ENCODE measurements at places on chromosomes 4 and X.

- DNase-seq: peak; percentile 23
Observed at GRCh38 chr4:19983072-19983471, 268.6 kb upstream of the SLIT2 start.

GRCh38 chr4:12579172-12579571, 905.0 kb downstream of the RAB28 start:
- DNase-seq: no peak

DNA sequence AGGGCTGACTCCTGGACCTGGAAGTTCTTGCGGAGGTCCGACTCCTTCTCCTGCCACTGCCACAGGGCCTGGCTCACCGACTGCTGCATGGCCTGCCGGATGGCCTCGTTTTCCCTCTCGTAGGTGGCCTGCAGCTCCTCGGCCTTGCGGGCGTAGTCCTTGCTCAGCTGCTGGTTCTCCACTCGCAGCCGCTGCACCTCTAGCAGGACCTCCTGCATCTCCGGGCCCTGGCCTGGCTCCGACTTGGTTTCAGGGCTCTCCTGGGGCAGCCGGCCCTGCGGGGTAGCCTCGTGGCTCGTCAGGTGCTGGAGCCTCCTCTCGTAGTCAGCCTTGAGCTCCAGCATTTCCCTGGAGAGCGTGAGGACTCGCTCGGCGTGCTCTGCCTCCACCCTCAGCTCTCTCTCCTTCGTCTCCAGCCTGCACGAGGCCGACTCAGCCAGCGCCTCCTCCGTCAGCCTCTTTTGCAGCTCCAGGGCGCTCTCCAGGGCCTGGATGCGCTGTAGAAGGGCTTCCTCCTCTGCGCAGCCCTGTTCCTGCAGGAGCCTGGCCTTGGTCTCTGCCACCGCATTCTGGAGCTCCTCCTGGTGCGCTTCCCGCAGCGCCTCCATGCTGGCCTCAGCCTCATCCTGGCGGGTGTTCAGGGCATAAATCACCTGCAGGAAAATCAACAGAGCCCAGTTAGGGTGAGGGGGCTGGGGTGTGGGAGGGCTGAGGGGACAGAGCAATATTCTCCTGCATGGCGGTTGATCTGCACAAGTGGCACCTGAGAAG, 72.2 kb downstream of the FAM184B start:
- no peak for DNase-seq

GRCh38 chr4:111957116-111957515, 188.1 kb upstream of the FAM241A start:
- DNase-seq: no peak

- DNase-seq: peak; percentile 3
Observed at GRCh38 chrX:121579016-121579760, 531.8 kb downstream of the GLUD2 start.

DNA sequence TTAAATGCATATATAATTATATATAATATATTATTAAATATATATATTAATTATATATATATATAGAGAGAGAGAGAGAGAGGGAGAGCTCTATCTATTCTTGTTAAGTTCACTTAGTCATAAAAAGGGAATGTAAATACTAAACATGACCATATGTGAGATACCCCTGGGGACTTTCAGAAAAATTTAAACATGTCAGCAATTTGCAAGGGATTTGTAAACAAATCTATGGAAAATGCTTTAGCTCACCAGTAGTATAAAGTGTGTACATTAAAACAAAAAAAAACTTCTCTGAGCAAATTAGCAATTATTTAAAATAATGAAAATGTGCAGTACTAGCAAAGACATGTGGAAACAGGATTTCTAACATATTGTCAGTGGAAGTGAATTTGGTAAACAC, 1755.5 kb downstream of the PCDH19 start:
- DNase-seq: no peak

DNA sequence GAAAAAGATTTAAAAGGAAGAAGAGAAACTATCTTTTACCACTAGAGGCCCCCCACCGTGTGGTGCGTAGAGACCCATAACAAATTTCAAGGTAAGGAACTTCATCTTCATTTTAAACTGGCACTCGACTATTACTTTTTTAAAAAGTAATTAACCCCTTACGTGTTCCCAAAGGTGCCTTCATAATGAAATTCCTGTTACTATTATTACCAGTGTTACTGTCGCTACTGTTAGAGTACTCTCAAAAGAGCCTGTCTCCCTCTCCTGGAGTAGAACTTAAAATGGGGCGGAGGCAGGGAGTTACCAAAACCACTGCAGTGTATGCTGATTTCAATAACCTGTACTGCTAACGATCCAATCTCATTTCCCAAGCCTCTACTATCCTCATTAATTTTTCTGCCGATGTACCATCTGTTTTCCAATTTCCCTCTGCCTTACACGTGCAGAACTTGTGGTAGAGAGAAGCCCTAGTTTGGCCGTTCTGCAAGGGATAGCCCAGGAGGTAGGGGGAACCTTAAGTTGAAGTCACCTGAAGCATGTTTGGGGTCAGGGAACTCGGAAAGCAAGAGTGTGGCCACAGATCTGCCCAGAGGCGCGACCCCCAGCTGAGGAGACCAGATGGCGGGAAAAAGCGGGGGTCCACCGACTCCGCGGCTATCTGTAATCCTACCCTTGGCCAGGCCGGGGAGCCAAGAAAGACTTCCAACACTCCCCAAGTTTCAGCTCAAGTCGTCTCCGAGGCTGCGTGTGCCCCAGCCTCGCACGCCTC, 720 bp upstream of the STK26 start:
- DNase-seq: no peak

GRCh38 chr4:99670409-99671073, 12.9 kb upstream of the C4orf54 start:
- DNase-seq: no peak

DNA sequence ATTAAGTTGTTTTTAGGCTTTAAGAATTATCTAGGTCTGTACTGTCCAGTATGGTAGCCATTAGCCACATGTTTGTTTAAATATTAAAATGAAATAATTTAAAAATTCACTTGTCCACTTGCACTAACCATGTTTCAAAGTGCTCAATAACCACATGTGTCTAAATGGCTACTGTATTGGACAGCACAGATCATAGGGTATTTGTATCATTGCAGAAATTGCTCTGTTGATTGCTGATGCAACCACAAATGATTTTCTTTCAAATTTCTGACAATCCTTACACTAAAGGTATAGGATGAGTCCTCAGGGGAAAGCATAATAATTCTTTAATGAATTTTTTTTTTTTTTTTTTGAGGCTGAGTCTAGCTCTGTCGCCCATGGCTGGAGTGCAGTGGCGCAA, 84.9 kb downstream of the KDM6A start:
- no peak for DNase-seq

DNA sequence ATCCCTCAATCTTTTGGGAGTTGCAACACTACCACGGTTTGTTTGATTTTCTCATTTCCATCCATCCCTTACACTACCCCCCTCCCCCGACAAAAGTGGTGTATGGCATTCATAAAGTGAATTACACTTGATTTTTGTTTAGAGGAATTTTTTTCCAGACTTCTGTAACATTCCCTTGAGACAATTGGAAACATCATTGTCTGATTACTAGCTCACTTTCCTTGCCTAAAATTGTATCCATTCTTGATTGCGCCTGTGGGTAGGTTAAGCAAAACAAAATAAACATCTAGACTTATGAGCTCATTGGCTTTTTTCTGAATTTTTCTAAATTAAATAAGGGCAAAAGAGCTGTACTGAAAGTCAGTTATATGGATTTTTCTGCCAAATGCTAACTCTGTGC, 3.5 kb downstream of the GPC3 start:
- DNase-seq: no peak

DNA sequence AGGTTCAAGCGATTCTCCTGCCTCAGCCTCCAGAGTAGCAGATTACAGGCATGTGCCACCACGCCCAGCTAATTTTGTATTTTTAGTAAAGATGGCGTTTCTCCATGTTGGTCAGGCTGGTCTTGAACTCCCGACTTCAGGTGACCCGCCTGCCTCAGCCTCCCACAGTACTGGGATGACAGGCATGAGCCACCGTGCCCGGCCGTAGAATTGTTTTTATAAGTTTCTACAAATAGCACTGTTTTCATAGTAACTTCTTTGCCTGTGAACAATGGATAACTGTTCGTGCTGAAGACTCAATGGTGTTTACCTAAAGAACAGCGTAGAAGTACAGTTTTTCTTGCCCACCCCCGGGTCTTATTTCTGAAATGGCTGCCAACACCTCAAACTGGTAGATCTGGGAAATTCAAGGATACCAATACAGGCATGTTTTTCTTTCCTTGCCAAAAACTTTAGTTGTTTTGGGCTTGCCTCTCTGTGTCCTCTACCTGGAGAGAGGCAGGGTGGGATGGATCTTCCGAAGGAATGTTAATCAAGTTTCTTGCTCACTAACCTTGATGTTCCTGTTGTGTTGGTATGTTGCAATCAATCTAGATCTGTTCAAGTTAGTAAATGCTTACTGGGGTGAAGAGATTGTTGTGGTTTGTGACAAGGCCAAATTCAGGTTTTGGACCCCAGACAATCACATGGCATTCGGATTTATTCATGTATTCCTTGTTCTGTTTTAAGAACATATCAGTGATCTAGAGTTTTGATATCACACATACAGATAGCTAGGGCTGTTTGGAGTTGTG, 2.8 kb upstream of the RUFY3 start:
- DNase-seq: no peak

- DNase-seq: peak; percentile 66
Observed at GRCh38 chrX:126701380-126701779, 118.1 kb upstream of the PRR32 start.

DNA sequence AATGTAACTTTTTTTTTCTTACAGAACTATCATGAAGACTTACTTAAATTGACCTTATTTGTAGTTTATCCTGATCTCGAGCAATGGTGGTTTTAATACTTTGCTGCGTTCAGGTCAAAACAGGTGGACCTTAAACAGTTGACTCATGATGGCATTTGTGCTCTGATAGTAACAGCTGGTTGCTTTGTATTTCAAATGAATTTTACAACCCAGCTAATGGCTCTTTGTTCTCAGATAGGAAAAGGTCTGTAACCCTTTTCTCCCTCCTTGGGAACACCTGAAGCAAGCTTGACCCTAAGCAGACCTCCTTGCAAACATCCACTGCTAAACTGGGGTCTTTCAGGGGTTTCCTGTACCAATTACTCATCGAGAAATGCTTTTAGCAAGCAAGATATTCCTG, 79.2 kb downstream of the F11 start:
- DNase-seq: no peak

- no peak for DNase-seq
Observed at GRCh38 chr4:73193155-73193554, 65.4 kb downstream of the ANKRD17 start.

GRCh38 chr4:6059375-6059805, 41.2 kb upstream of the C4orf50 start:
- DNase-seq: no peak

- peak; percentile 54 for DNase-seq
Observed at GRCh38 chrX:10892621-10893225, 218.4 kb upstream of the HCCS start.

DNA sequence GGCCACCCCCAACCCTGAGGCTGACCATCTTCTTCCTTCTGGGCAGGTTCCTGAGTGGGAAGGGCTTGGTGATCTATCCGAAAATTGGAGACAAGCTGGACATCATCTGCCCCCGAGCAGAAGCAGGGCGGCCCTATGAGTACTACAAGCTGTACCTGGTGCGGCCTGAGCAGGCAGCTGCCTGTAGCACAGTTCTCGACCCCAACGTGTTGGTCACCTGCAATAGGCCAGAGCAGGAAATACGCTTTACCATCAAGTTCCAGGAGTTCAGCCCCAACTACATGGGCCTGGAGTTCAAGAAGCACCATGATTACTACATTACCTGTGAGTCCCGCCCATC, 9.7 kb downstream of the EFNB1 start:
- DNase-seq: no peak

- DNase-seq: no peak
Observed at GRCh38 chrX:153973127-153974002, 811 bp downstream of the TMEM187 start.

DNA sequence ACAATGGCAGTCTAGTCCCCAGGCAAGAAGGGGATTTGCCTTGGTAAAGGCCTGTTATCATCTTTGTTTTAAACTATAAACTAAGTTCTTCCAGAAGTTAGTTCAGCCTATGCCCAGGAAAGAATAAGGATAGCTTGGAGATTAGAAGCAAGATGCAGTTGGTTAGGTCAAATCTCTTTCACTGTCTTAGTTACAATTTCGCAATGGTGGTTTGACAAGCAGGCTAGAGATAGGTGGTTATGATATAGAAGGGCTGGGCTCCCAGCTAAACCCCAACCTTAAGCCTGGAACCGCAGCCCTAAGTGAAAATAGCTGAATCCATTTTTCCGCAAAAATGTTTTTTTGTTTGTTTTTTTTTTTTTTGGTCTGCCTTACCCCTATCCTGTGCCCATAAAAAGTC, 41.8 kb upstream of the NEIL3 start:
- DNase-seq: no peak

GRCh38 chr4:89894649-89895550, at the start of gene MMRN1:
MMRN1 (plus strand) TSS chr4:89894854; CDS start chr4:89894972, 118 bp downstream.
- no peak for DNase-seq

GRCh38 chr4:112371361-112371760, 74.2 kb downstream of the ALPK1 start:
- no peak for DNase-seq

DNA sequence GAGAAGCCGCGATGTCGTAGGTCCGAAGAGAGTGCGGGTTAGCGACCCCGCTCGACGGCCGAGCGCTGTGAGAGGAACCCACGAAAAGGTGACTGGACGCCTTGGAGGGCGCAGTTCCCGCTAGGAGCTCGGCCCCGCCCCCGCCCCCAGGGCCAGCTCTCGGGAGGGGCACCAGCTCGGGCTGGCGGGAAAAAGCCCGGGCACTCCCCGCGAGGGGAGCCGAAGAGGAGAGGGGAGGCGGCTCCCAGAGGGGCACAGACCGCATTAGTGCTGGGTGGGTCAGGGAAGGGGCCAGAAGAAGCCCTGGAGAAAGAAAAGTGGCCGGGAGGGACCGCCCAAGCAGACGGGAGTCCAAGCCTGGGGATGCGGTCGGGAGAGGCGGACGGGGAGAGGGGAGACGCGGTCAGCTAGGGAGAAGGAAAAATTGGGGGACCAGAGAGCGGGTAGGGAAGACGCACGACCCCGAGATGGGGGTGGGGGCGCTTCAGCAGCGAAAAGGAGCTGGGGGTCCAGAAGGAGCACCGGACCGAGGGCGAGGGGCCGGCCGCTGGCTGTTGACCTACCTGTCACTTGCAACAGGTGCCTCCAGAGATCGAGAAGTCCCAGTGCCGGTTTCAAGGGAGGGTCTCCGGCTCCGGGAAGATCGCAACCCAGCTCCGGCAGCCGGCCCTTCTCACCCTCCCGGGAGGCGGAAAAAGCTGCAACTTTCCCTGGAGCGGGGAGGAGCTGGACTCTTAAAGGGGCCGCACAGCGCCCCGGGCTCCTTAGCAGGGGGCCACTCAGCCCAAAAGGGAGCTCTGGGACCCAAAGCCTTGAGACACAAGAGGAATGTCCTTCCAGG, at the start of gene SYTL4:
SYTL4 (minus strand) TSS at position 681 of the 841 bp plus-strand sequence. CDS start 30,084 bp downstream, outside the sequence.
- no peak for DNase-seq

Measured in RCC 7860 (cell line).